Skin of body (tissue), 3 donors: ENCODE measurements at places on chromosomes 6 and 20.

GRCh38 chr6:117465691-117466090 lies 16.8 kb upstream of the DCBLD1 start:
- no peak for DNase-seq

GRCh38 chr6:90178384-90178855 lies 118.2 kb downstream of the BACH2 start:
- no peak for DNase-seq

DNA sequence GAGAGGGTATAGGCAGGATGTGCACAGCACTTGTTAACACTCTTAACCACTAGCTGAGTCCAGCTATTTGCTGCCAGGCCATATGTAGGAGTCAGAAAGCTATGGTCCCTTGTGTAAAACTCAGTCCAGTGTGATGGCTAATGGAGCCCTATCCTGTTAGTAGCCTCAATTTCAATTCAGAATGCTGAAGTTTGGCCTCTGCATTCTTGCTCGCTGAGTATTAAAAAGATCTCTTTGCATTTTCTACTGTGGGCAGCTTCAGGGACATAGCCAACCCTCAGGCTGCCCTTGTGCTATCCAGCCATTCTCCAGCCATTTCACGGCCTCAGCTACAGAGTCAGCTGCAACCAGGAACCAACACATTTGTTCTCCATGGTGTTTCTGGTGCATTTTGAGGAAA lies 92.5 kb downstream of the SPTLC3 start:
- no peak for DNase-seq

DNA sequence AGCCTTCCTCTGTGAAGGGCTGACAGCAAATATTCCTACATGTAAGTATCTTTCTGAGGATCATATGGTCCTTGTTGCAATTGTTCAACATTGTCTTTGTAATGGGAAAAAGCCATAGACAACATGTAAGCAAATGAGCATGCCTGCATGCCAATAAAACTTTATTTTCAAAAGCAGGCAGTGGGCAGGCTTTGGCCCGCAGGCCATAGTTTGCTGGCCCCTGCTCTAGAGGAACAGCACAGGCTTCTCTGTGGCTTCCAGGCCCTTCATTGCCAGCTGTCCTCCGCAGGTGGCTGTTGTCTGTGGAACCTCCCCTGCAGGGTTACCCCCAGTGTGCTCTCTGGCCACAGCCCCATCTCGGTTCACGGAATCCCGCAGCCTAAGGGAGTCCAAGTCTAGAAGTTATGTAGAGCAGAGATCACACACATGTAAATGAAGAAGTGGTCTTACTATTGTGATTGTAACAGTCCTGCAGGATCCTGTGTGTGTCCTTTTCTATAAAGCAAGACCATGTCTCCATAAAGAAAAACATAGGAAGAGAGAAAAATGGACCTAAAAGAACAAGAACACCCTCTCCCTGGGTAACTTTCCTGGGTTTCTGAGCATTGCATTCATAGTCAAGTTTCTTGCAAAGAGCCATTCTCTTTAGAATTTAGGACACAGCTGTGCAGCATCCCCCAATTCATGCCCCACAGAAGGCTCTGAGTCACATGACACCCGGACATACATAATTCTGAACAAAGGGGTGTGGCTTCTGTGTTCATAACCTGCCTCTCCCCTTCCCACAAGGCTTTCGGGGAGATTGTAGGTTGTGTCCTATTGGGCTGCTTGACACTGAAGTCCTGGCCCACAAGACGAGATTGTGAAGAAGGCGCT lies 10.0 kb downstream of the UNC93A start:
- no peak for DNase-seq

DNA sequence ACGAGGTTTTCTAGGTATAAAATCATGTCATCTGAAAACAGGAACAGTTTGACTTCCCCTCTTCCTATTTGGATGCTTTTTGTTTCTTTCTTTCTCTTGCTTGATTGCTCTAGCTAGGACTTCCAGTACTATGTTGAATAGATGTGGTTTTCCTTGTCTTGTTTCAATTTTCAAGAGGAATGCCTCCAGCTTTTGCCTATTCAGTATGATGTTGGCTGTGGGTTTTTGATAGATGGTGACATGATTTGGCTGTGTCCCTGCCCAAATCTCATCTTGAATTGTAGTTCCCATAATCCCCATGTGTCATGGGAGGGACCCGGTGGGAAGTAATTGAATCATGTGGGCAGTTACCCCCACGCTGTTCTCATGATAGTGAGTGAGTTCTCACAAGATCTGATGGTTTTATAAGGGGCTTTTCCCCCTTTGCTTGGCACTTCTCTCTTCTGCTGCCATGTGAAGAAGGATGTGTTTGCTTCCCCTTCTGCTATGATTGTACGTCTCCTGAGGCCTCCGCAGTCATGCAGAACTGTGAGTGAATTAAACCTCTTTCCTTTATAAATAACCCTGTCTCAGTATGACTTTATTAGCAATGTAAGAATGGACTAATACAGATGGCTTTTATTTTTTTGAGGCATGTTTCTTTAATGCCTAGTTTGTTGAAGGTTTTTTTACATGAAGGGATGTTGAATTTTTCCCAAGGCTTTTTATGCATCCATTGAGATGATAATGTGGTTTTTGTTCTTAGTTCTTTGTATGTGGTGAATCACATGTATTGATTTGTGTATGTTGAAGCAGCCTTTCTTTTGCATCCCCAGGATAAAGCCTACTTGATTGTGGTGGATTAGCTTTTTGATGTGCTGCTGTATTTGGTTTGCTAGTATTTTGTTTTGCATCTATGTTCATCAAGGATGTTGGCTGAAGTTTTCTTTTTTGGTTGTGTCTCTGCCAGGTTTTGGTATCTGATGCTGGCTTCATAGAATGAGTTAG lies 239.1 kb downstream of the THBS2 start:
- no peak for DNase-seq

DNA sequence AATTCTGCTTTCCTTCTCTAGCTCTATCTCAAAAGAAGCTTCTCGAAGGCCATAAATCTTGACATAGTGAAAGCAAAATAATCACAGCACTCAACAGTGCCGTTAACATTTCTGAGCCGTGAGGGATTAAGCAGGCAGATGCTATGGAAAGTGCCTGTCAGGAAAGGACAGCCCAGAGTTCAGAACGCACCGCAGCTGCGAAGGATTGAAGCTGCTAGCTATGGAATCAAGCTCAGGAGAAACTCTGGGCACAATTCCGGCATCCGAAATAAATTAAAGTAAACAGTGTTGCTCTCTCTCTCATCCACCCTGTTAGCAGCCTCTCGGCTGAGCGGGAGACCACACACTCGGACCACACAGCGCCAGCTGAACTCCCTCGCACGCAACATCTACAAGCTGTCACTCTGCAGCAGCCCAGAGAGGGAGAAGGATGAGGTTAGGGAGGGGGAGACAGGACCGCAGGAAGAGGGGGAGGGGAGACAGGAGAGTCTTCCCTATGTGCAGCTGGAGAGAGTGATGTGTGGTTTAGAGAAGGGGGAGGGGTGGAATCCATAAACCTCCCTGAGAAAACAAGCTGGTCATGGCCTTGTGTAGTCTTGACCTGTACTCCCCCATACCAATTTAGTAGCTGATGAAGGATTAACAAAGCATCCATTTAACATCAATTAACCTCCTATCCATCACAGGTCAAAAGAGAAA lies 9.0 kb downstream of the EXOC2 start:
- DNase-seq: peak; percentile 90

DNA sequence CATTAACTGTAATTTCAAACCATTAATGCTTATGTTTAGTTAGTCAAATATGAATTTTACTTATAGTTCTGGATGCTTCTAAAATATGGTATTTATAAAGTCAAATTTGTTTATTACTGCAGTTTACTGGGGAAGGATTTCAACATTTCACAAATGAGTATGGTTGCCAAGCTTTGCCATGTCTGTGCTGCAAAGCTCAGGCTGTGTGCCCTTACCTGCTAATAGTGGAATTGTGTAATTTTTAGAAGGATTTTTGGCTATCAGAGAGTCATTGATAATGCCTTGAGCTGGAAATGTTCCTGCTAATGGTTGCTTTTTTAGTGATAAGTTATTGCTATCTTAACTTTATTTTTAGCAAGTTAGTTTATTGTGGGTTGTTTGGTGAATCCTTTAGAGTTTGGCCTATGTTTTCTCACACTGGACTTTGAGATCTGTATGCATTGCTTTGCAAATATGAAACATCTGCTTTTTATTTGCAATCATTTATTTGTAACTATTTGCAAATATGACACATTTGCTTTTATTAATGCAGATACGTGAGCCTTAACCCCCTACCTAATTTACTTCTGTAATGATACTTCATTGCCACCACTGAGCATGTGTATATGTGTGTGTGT lies 105.8 kb downstream of the CD109 start:
- DNase-seq: peak; percentile 14

DNA sequence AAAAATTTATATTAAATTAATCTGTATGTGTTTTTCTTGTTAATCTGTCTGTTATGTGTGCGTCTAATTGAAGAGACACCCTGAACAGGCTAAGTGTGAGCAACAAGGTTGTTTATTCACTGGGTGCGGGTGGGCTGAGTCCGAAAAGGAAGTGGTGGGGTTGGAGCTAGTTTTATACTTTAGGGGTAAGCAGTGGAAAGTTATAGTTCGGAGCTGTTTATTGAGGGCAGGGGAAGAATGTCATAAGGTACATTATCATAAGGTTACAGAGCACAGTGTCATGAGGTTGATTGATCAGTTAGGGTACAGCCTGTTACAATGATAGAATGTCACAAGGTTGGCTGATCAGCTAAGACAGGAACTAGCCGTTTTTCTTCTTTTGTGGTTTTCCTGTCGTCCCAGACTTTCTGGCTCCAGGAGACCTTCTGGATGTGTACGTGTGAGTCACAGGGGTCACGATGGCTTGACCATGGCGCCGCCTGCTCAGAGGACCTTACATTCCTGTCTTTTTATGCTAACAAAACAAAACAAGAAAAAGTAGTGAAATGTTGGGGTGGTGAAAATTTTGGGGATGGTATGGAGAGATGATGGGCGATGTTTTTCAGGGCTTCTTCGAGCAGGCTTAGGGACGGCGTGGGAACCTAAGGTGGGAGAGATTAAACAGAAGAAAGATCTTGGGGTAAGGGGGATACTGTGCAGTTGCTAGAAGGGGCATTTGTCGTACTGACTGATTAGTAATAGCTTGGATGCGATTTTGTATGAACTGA lies 754.0 kb upstream of the ADGRB3 start:
- DNase-seq: no peak

GRCh38 chr6:132259070-132259469 lies 142.2 kb downstream of the MOXD1 start:
- DNase-seq: no peak

DNA sequence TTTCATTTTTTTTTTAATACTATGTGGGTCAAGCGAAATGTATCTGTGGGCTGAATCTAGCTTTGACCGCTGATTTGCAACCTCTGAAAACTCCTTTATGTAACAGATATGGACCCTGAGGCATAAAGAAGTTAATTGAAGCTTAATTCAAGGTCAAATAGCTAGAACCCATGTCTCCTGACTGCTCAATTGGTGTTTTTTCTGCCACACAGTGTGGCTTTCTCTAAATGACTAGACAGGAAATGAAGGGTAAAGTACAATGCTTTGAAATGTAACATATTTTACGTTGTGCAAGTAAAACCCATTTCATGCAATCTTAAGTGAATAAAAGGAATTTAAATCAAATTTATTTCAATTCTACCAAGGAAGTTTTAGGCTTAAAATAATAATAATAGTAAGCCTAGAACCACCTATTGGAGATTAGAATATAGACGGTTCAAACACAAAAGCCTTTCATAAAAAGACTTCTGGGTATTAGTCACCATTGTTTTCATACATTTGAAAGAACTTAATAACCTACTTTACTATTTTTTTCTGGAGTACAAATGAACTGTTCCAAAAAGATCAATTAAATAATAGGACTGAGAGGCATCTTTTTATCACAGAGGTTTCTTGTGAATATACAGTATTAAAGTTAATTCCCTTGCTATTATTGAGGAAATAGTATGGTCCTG lies 279.8 kb downstream of the EPHA7 start:
- no peak for DNase-seq

DNA sequence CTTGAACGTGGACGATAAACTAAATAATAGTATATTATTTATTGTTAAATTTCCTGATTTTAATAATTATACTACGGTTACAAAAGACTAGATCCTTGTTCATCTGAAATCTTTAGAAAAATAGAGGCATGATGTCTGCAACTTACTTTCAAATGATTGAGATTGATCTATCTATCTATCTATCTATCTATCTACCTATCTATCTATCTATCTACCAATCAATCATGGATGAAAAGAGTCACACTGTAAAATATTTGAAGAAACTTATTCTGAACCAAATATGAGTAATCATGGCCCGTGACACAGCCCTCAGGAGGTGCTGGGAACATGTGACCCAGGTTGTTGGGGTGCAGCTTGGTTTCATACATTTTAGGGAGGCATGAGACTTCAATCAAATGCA lies 11.7 kb upstream of the BLCAP start:
- no peak for DNase-seq

DNA sequence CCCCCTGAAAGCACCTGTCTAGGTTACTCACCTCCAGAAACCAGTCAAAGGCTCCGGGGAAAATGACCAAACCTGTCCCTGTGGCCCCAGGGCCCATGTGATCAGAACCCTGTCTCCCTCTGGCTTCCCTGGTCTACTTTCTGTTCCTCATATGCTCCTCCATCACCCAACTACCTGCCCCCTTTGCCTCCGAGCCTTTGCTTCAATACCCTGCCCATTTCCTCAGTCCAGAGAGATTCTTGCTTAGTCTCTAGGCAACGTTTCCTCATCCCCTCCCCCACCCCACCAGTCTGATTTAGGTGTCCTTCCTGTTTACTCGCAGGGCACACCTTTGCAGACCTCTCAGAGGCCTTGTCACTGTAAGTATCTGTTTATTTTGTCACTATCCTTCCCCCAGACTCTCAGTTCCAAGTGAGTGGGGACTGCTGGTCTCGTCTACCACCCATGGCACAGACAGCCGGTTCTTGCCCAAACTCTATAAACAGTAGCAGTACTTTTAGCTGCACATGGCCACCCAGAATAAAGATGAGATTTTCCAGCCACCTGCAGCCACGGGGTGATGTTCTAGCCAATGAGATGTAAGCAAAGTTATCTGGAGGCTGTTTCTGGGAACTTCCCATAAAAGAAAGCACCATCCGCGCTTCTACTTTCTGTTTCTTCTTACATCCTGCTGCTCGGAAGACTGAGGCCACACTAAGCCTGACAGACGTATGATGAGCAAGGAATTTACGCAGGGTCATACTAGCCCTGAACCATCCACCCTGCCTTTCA lies 13.3 kb downstream of the ELOVL5 start:
- DNase-seq: no peak

- no peak for DNase-seq
These were observed at the start of gene FNDC11 for GRCh38 chr20:63553933-63554290. Gene FNDC11 (plus strand): TSS chr20:63554159. CDS start chr20:63555664, 1,505 bp downstream.

- DNase-seq: no peak
These were observed 49.7 kb upstream of the FRMD1 start for GRCh38 chr6:168128631-168129291.
